SW 1271 (cell line): ENCODE measurements at places on chromosomes 3 and 15.

DNA sequence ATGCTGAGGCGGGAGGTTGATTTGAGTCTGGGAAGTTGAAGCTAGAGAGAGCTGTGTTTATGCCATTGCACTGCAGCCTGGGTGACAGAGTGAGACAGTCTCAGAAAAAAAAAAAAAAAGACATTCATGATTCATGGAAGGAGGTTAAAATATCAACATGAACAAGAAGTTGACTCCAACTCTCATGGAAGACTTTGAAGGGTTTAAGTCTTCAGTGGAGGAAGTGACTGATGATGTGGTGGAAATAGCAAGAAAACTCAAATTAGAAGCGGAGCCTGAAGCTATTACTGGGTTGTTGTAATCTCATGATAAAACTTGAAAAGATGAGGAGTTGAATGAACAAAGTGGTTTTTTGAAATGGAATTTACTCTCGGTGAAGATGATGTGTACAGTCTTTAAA, 491.8 kb downstream of the SQOR start:
- no peak for DNase-seq

- no peak for DNase-seq
Observed at GRCh38 chr3:69781593-69781992, 42.3 kb downstream of the MITF start.

DNA sequence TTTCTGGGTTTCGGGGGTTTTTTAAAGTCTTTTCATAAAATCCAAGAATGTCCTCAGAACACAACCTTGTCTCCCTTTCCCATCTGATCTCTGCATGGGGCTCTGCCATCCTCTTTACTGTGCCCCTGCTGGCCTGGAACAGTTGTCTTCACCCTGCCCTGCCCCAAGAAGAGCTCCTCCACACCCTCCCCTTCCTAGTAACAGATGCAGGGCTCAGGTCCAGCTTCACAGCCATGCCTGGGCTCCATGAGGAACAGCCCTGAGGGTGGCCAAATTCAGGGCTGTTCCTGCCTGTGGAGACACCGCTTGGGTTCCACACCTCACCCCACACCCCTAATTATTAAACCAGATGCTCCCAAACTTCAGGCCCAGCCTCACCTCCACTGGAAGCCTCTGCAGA, 12.9 kb upstream of the ULK3 start:
- DNase-seq, result no peak

- DNase-seq, result no peak
Observed at GRCh38 chr3:119604878-119605277, 7.2 kb downstream of the PLA1A start.

GRCh38 chr3:129829640-129830039, 63.9 kb downstream of the TMCC1 start:
- peak; percentile 64 for DNase-seq

- DNase-seq, result no peak
Observed at GRCh38 chr3:5731100-5731499, 543.6 kb downstream of the EDEM1 start.

GRCh38 chr3:186472456-186473008, 71.6 kb downstream of the CRYGS start:
- DNase-seq, result no peak

DNA sequence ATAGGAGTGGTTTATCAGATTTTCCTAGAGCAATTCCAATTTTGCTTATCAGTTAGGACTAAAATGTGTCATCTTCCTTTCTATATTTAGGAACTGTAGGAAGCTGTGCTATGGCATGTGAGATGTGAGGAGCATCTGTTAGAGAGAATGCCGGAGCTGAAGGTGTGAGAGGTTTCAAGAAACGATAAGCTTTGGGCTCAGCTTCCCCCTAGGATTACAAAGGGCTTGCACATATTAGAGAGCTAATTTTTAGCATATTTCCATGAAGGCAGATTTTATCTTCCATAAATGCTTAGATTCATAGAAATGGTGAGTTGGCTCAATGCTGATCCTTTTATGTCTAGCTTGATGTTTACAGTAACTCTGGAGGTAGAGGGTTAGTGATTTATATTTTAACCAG, 120.2 kb downstream of the CNTN4 start:
- no peak for DNase-seq

- DNase-seq, result no peak
Observed at GRCh38 chr15:90337256-90337655, 14.8 kb upstream of the ZNF774 start.

DNA sequence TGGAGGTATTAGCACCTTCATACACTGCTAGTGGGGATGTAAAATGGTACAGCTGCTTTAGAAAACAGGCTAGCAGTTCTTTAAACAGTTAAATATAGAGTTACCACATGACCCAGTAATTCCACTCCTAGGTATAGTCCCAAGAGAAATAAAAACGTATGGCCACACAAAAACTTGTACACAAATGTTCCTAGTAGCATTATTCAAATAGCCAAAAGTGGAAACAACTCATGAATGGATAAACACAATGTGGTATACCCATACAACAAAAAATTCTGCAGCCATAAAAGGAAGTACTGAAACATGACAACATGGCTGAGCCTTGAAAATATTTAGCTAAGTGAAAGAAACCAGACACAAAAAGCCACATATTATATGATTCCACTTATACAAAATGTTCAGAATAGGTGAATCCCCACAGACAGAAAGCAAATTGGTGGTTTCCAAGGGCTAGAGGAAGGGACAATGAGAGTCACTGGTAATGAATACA, 40.8 kb upstream of the KLF13 start:
- DNase-seq, result no peak

GRCh38 chr15:33163816-33164215, 30.7 kb downstream of the FMN1 start:
- DNase-seq, result no peak

GRCh38 chr3:128182656-128183055, 29.4 kb downstream of the EEFSEC start:
- no peak for DNase-seq

GRCh38 chr15:81253846-81254245, 57.2 kb downstream of the IL16 start:
- DNase-seq, result no peak

GRCh38 chr3:73448761-73449301, 175.9 kb downstream of the PDZRN3 start:
- no peak for DNase-seq

GRCh38 chr3:186193534-186194450, 84.9 kb upstream of the ETV5 start:
- no peak for DNase-seq

DNA sequence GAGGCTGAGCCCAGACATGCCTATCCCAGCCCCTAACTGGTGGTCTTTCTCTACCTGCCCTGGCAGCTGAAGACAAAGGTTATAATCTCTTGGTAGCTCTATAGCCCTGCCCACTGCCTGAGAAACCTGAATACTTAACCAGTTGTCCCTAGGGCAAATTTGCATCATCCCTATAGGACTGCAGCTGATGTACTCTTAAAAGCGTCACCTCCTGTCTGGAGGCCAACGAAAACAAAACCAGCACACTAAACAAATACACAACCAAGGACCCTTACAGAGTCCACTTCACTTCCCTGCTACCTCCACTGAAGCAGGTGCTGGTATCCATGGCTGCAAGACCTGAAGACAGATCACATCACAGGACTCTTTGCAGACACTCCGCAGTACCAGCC, 98.0 kb downstream of the KCNAB1 start:
- DNase-seq, result no peak

GRCh38 chr3:133805702-133806475, at the start of gene SRPRB:
TSS of gene SRPRB (plus strand) at chr3:133805815. CDS start at chr3:133805849, 34 bp downstream.
- peak; percentile 93 for DNase-seq

DNA sequence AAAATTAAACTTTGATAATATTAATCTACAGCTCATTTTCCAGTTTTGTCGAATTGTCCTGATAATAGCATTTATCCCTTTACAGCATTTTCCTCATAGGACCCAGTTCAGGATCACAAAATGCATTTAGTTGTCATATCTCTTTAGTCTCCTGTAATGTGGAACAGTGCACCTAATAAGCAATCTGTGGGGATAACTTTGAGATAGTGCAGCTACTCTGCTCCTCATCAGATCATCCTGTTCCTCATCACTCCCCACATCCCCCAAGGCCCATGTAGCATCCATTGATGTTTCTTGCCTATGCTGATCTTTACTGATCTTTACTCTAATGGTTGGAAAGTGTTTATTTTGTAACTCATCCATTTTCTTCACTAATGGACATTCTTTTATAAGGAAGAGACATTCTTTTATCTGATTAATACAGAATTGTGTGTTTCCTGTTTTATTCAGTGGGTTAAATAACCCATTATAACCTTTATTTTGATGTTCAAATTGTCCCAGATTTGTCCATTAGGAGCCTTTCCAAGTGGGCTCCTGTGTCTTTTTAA, 7.5 kb downstream of the RNF111 start:
- DNase-seq, result no peak

GRCh38 chr3:46646700-46647099, 34.4 kb downstream of the FAM240A start:
- no peak for DNase-seq

DNA sequence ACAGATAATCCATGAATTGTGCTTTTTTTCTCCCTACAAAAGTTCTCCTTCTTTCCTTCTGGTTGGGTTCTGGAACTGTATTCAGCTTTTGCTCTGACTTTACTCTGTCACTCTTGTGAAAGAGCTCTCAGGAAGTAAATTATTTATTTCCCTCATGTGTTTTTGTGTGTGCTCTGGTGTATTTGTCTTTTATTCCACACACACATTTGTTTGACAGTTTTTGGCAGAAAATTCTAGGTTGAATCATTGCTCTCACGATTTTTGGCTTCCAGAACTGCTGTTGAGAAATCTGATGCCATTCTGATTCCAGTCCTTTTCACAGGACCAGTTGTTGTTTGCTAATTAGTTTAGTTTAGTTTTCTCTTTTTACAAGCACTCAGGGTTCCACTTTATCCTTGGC, 172.8 kb downstream of the PLCH1 start:
- DNase-seq, result no peak

GRCh38 chr3:178306432-178307115, 229.7 kb upstream of the KCNMB2 start:
- DNase-seq, result no peak

- DNase-seq, result no peak
Observed at GRCh38 chr3:71707595-71707994, 17.6 kb downstream of the EIF4E3 start.

- peak; percentile 4 for DNase-seq
Observed at GRCh38 chr3:72487078-72487765, 361.0 kb downstream of the SHQ1 start.

GRCh38 chr15:92645731-92646130, 9.8 kb downstream of the FAM174B start:
- DNase-seq, result no peak

DNA sequence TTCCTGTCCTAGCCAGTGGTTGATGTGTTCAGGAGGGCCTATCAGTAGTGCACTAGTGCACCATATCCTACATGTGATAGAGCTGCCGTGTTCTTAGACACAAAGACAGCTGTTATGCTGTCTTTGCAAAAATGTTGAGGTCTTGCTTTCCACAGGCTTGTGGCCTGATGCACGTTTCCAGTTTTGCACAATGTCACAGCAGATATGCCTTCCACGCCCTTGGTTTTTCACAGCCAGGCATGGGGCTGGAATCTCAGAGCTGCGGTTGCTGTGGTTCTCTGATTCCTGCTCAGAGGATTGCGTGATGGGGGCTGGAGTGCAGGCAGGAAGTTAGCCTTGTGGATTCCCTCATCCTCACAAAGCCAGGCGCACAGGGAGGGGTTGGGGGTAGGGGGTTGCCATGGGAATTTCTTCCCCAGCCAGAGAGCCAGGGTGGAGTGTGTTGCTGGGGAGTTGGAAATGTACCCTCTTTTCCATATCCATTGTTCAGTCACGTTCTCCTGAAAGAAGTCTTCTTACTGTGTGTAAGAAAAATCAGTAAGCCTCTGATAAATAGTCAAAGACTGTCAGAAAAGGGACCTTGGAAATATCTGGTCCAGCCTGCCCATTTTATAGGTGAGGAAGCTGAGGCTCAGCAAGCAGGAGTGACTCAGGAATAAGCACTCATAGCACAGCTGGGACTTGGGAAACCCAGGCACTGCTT, 79.4 kb downstream of the SMAD3 start:
- no peak for DNase-seq

- no peak for DNase-seq
Observed at GRCh38 chr3:31748933-31749295, 216.2 kb downstream of the STT3B start.

DNA sequence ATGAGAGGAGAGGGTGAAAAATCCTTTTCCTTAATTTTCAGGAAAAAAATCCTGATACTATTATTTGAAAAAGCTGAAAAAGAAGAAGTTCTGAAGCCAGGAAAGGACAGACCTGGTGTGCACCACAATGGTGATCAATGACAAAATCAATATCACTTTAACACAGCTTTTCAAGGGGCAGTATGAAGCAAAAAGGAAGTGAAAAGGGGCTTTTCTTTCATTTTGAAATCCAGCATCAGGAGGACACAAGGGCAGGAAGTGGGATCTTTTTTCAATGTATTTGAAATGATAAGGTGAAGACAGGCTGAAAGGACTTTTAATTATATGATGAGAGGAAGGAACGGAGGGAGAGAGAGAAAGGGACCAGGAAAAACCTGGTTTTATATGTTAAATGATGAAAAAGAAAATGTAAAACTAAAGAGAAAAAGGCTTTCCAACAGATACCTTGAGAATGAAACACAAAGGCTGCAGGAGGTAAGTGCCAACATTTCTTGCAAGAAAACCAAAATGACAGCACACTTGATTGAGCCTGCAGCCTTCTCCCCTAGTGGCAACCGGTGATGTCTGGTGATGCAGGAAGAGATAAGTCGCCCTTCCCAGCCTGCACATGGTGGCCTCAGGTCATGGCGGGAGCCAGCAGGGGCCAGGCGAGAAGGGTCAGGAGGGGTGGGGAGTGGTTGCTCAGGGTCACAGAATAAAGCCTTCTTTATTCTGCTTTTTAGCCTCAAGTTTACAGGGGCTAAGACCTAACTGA, 236.7 kb upstream of the WNT5A start:
- DNase-seq, result no peak

- DNase-seq, result no peak
Observed at GRCh38 chr15:39362821-39363561, 217.9 kb upstream of the THBS1 start.

DNA sequence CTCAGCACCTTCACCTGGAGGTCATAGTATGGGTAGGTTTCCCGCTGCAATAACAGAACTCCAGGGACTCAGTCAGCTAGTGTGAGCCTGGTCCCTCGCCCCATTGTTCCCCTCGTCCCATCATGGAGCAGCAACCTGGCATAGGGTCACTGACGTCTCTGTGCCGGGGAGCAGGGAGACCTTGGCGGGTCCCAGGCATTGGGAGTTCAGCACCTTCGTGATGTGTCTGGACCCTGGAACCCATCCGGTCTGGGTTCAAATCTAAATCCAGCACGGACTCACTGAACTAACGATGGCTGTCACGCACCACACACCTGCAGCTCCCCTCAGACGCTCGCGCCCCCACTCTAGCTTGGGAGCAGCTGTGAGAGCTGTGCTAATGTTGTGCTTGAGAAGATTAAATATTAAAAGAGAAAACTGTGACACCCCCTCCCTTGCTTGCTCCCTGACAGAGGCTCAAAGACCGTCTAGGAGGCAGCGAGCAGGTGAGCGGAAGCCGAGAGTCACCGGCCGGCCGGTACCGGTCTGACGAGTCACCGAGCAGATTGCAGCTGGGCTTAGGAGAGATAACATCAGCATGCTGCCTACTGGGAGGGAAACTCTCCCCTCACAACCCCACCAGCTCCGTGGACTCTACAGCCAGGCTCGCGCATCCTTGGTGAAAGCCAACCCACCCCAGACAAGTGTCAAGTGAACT, 742 bp downstream of the PLA2G4F start:
- no peak for DNase-seq
